ENCODE measurements at places on chromosomes 4 and X.

GRCh38 chr4:184662236-184662635 is 12.7 kb downstream of the PRIMPOL start:
- no peak for DNase-seq

- DNase-seq: no peak
Observed at GRCh38 chr4:2728221-2728620, 27.9 kb downstream of the TNIP2 start.

- no peak for DNase-seq
Observed at GRCh38 chr4:146165221-146165620, 10.3 kb upstream of the LSM6 start.

- DNase-seq: no peak
Observed at GRCh38 chr4:110641218-110641617, 18.3 kb upstream of the PITX2 start.

All from fibroblast of the conjunctiva (primary cell).